Heart left ventricle (tissue), 16 donors: ENCODE measurements at places on chromosomes 7 and 10. TPM values are rescaled to one million over a fixed set of nuclear protein-coding genes. Genes with fewer than 3 reads are reported as not detected.

DNA sequence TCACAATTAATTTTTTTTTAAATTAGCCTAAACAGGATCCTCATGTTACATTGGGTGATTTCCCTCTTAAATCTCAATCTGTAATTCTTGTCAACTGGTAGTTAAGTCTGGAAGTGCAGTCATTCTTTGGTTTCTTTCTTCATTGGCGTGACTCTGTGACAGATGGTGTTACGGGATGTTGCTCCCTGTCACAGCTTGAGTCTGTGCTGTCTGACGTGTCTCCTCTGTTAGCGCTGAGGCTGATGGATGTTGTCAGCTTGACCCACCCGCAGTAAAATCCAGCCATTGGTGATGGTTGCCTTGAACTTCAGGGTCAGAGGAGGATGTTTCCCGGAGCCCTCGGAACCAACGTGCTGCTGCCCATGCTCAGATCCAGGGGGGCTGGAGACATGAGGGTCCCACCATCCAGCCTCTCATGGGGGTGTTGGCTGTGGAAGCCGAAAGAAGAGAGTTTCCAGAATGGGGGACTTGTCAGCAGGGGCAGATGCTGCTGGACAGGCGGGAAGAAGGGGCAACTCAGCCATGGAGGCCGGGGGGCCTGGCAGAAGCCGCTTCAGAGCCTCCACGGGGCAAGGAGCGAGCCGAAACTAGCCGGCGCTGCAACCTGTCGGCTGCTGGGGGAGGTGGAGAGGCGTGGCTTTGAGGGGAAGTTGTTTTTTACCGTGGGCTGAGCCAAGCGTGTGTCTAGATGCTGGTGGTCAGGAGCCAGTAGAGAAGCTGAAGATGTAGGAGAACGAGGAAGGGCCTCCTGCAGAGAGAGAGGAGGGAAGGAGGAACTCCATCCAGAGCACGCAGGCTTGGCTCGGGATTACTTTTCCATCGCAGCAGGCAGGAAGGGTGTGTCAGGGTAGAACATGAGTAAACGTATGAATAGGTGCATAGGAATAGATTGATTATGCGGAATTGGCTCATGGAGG, 3.5 kb downstream of the SUN1 start:
- peak overlapping the region; percentile 95 for H3K27ac ChIP-seq
- no peaks in the 10 kb centered on the region for H3K27me3 ChIP-seq
- H3K36me3 ChIP-seq, result peaks cover 48% of the 10 kb centered on the region
- peaks cover 63% of the 10 kb centered on the region for H3K4me1 ChIP-seq
- no peak overlapping the region for H3K4me3 ChIP-seq

GRCh38 chr10:133403784-133404183, 9.8 kb downstream of the MTG1 start:
- DNase-seq, result no peak
- H3K36me3 ChIP-seq, result peaks cover 57% of the 10 kb centered on the region
- H3K27ac ChIP-seq, result no peak overlapping the region
- H3K4me3 ChIP-seq, result no peak overlapping the region
- H3K4me1 ChIP-seq, result no peaks in the 10 kb centered on the region

GRCh38 chr7:91494450-91494849, 230.2 kb downstream of the FZD1 start:
- DNase-seq, result no peak
- H3K36me3 ChIP-seq, result no peaks in the 10 kb centered on the region
- H3K4me3 ChIP-seq, result no peak overlapping the region

DNA sequence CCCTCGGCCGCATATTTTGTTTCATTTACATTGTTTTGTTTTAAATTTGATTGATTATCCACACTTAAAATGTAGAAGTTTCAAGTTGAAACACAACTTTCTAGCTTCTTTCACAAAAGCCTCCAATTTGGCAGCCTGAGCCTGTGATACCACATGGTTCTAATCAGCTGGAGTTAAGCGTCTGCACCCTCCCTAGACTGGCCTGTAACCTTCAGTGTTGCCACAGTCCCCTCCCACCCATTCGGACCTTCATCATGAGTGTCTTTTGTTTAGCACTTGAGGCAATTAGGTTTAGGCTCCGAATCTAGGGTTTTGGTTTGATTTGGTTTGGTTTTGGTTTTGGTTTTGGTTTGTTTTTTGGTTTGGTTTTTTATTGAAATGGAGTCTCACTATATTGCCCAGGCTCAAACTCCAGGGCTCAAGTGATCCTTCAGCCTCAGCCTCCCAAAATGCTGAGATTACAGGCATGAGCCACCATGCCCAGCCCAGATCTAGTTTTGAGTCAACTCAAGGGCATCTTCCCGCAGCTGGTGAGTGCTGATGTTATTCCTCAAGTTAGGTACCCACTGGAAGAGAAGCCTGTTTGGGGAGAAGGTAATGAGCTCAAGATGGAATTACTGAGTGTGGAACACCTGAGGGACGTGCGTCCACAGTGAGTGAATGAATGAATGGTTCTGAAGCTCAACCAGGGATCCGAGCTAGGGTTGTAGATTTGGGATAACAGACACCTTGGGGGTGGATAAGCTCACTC, 201.4 kb downstream of the HECW1 start:
- no peak for DNase-seq
- no peaks in the 10 kb centered on the region for H3K27me3 ChIP-seq
- H3K4me1 ChIP-seq, result no peaks in the 10 kb centered on the region

DNA sequence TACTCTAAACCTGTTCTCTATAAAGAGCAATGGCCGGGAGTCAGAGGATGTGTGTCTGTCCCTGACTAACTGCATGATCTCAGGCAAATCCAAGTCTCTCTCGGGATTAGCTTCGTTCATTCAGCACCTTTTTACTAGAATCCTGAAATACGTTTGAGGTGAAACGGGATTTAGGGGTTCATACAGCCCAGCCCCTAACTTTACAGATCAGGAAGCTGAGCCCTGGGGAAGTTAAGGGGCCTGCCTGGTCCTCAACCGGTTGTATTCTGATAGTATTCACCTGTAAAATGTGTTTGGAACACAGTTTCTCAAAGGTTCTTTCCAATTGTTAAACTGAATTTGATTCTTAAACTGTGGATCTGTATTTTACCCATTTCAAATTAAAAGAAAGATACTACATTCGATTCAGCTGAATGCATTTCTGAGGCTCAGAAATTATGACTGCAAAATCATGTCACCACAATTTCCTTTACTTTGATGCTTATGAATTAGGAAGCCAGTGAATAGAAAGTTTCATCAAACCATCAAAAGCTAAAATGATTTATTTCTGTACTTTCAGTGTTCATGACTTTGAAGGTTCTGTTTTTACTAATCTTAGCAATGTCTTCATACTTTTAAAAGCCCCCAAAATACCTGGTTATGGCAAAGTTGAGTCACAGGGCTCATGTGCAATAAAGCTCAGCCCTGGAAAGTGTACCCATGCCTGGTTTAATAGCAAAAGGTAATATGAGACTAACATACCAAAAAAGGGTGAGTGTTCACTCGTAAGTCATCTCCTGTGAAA, 28.9 kb upstream of the EZH2 start:
- peaks cover 5% of the 10 kb centered on the region for H3K27me3 ChIP-seq
- no peak for DNase-seq
- H3K36me3 ChIP-seq, result no peaks in the 10 kb centered on the region
- H3K4me3 ChIP-seq, result no peak overlapping the region

GRCh38 chr10:44382131-44382858, 2.6 kb downstream of the CXCL12 start:
- DNase-seq, result no peak
- peaks cover 22% of the 10 kb centered on the region for H3K36me3 ChIP-seq
- no peaks in the 10 kb centered on the region for H3K27me3 ChIP-seq
- H3K4me1 ChIP-seq, result peaks cover 42% of the 10 kb centered on the region
- H3K4me3 ChIP-seq, result peak overlapping the region; percentile 79

DNA sequence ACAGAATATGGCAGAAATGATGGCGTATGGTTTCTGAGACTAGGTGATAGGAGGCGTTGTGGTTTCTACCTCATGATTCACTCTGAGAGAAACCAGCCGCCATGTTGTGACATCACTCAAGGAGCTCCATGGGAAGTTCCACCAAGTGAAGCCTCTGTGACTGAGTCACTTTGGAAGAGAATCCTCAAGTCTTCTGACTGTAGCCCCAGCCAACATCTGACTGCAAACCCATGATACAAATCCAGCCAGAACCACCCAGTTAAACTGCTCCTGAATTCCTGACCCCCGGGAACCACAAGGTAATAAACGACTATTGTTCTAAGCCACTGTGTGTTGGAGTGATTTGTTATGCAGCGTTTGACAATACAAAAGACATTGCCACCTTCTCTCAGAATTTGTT, 91.1 kb upstream of the CARD11 start:
- DNase-seq, result no peak
- no peak overlapping the region for H3K27ac ChIP-seq
- no peaks in the 10 kb centered on the region for H3K27me3 ChIP-seq
- H3K4me1 ChIP-seq, result no peaks in the 10 kb centered on the region

DNA sequence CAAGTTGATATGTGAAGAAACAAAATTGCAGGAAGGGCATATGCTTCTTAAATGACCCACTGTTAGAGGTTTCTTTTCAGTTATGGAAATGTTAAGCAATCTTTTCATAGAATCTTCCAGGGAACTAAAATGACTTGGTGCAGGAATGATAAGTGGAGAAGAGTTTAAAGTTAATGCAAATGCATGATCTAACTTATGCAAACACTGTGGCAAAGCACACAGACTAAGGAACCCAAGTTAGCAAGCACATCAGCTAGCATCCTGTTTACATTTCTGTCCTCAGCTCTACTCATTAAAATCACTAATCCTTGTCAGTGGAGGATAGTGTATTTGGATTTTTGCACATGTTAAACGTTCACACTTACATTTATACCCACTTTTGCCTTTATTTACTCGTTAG, 9.3 kb downstream of the CLCN1 start:
- H3K27ac ChIP-seq, result no peak overlapping the region
- H3K4me1 ChIP-seq, result no peaks in the 10 kb centered on the region
- no peaks in the 10 kb centered on the region for H3K27me3 ChIP-seq
- H3K4me3 ChIP-seq, result no peak overlapping the region
- no peaks in the 10 kb centered on the region for H3K36me3 ChIP-seq
- DNase-seq, result no peak

GRCh38 chr10:75623310-75624093, 192.1 kb downstream of the LRMDA start:
- no peak overlapping the region for H3K27ac ChIP-seq
- H3K4me3 ChIP-seq, result no peak overlapping the region
- H3K36me3 ChIP-seq, result no peaks in the 10 kb centered on the region
- no peaks in the 10 kb centered on the region for H3K4me1 ChIP-seq
- no peaks in the 10 kb centered on the region for H3K27me3 ChIP-seq
- DNase-seq, result no peak

SLC26A3 gene
- total RNA-seq, result 0.35 TPM

- H3K27me3 ChIP-seq, result no peaks in the 10 kb centered on the region
- no peak for DNase-seq
- H3K4me1 ChIP-seq, result peaks cover 27% of the 10 kb centered on the region
- no peaks in the 10 kb centered on the region for H3K36me3 ChIP-seq
- no peak overlapping the region for H3K4me3 ChIP-seq
Measured at GRCh38 chr10:114427124-114427852, 23.0 kb upstream of the AFAP1L2 start.

GRCh38 chr7:16347066-16347826, 74.1 kb downstream of the CRPPA start:
- DNase-seq, result no peak
- no peak overlapping the region for H3K4me3 ChIP-seq
- no peaks in the 10 kb centered on the region for H3K36me3 ChIP-seq
- H3K4me1 ChIP-seq, result no peaks in the 10 kb centered on the region
- no peaks in the 10 kb centered on the region for H3K27me3 ChIP-seq

DNA sequence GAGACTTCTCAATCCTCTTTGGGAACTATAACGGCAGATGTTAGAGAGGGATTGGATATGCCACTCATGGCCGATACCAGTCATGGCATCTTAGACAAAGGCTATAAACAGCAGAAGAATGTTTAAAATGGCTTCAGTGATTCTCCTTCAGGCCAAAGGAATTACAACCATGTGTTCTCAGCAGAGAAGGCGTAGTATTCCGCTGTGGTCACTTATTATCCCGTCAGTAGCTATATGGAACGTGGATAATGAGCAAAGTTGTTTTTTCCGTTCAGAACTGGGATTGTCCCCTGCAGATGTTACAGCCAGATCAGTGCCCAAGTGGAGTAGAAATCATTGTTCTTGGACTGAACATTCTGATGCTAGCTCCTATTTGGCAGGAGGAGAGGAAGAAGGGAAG, 43.1 kb downstream of the TEX36 start:
- H3K27ac ChIP-seq, result no peak overlapping the region
- H3K36me3 ChIP-seq, result no peaks in the 10 kb centered on the region

TSPAN12 gene
- total RNA-seq, result 82.9 TPM

PNLIPRP1 gene
- total RNA-seq, result 0.53 TPM

- DNase-seq, result no peak
- no peak overlapping the region for H3K4me3 ChIP-seq
- H3K27me3 ChIP-seq, result no peaks in the 10 kb centered on the region
- H3K36me3 ChIP-seq, result no peaks in the 10 kb centered on the region
- no peak overlapping the region for H3K27ac ChIP-seq
Measured at GRCh38 chr7:41874201-41874785, 171.4 kb upstream of the INHBA start.

RBP4 gene
- total RNA-seq, result not detected

- peak; percentile 59 for DNase-seq
- no peak overlapping the region for H3K27ac ChIP-seq
- no peak overlapping the region for H3K4me3 ChIP-seq
Measured at GRCh38 chr7:109094-109493, 83.3 kb upstream of the FAM20C start.

GATAD1 gene
- 16.4 TPM for total RNA-seq

OR9A4 gene
- total RNA-seq, result not detected

DNA sequence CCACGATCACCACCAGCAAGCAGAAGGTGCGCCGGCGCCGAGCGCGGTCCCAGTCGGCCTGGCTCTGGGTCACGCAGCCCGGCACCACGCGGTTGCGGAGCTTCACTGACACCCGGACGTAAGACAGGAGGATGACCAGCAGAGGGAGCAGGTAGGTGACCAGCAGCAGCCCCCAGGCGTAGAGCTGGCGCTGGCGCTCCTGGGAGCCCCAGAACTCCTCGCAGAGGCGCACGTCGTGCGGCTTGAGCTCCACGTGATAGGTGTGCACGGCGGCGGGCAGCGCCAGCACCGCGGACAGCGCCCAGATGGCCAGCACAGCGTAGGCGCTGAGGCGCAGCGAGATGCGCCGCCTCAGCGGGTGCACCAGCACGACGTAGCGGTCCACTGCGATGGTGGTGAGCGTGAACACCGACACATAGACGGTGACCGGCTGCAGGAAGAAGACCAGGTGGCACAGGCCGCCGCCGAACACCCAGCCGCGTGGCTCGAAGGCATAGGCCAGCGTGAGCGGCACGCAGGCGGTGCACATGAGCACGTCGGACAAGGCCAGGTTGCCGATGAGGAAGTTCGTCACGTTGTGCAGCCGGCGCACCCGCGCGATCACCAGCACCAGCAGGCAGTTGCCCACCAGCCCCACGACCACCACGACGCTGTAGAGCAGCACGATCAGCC, 920 bp downstream of the PRLHR start:
- H3K4me3 ChIP-seq, result no peak overlapping the region
- H3K27me3 ChIP-seq, result peaks cover 93% of the 10 kb centered on the region
- H3K36me3 ChIP-seq, result no peaks in the 10 kb centered on the region
- no peak for DNase-seq
- H3K4me1 ChIP-seq, result no peaks in the 10 kb centered on the region

- DNase-seq, result no peak
- H3K4me1 ChIP-seq, result no peaks in the 10 kb centered on the region
- no peak overlapping the region for H3K27ac ChIP-seq
- no peaks in the 10 kb centered on the region for H3K36me3 ChIP-seq
Measured at GRCh38 chr7:52648872-52649271, 386.6 kb upstream of the POM121L12 start.

TSPAN33 gene
- total RNA-seq, result 12.5 TPM

TUBAL3 gene
- 0.12 TPM for total RNA-seq
